ENCODE measurements at places on chromosomes 3 and 15.

DNA sequence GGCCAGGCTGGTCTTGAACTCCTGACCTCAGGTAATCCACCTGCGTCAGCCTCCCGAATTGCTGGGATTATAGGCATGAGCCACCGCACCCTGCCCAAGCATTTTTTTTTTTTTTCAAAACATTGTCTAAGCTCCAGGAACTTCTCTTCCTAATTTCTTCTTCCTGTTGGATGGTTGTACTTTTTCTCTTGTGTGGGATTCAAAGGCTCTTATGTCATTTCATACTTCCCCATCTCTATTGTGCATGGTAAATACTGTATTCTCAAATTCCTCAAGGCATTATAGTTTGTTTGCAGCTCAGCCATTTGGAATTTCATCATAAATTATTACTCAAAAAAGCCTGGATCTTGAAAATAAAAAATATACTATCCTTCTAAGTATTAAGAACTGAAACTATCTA is 199.1 kb upstream of the GADL1 start:
- DNase-seq, result no peak

DNA sequence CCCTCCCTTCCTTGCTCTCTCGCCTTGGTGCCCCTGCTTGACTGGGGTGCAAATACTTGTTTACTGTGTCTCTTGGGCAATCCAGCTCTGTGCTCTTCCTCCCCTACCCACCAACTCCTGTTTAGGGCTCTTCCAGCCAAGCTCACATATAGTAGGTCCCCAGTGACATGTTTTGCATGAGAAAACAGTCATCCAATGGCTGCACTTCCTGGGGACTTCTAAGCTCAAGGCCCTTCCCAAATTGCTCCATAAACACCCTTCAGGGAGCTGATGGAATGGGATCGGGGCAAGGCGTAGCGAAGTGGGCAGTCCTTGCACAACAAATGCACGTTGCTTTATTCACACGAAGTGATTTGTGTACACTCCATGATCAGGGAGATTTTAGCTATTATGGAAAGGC is 9.4 kb upstream of the COPG1 start:
- DNase-seq, result no peak

GRCh38 chr3:57164217-57164656 is 916 bp downstream of the IL17RD start:
- DNase-seq, result no peak

GRCh38 chr15:64100958-64101357 is 5.2 kb downstream of the SNX1 start:
- DNase-seq, result no peak

GRCh38 chr15:41546851-41547786 is 3.1 kb upstream of the RPAP1 start:
- no peak for DNase-seq

DNA sequence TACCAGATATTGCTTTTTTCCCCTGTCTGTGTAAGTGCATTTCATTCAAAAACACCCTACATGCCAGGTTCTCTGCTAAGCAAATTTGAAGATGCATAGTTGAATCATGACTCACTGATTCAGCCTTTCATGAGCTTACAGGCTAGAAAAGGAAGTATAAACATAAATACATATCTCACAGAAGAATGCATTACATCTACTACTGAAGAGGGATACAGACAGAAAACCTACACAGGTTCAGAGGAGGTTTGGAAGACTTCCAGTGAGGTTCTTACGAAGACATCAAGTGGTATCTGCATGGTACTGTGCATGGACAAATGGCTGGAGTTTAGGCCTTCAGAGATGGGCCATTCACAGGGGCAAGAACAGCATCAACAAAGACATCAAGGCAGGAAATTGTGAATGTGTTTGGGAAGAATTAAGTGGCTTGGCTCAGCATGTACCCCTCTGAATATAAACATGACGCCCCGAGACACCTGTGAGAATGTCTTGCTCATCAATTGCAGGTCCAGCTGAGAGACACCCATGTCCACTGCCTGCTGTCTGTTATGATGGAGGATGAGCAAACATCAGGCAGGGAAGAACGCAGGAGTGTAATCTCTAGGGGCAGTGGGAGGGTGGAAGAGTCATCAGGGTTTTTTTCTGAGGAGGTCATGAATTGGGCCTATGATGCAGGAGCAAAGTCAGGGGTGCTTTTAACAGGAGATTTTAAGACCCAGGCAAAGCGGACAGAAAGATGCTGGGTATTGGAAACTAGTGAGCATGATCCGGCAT is 105.1 kb upstream of the GALNT15 start:
- no peak for DNase-seq

GRCh38 chr3:46831316-46831715 is 31.9 kb downstream of the MYL3 start:
- no peak for DNase-seq

DNA sequence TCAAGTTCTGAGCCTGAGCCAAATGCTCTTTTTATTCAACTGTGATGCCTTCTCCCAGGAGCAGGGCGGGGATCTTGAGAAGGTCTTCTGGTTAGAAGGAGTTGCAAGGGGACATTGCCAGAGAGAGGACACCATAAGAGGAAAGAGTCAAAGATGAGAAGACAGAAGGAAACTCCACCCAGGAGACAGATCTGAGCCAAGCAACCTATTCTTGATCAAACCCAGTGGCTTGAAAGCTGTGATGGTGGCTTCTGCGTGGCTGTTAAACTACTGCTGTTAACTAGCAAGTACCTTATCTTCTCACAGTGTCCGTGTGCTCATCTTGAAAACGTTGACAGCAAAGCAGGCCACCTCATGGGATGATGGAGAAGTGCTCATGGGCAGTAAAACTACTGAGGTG is 19.8 kb upstream of the AGBL1 start:
- no peak for DNase-seq

GRCh38 chr15:71290002-71290401 is 174.7 kb downstream of the THSD4 start:
- no peak for DNase-seq

GRCh38 chr3:171206283-171206682 is 179.8 kb upstream of the SLC2A2 start:
- no peak for DNase-seq

- no peak for DNase-seq
These were observed 11.2 kb upstream of the SUMF1 start for GRCh38 chr3:4478261-4478660.

- DNase-seq, result no peak
These were observed 4.6 kb upstream of the SOX14 start for GRCh38 chr3:137759505-137759904.

DNA sequence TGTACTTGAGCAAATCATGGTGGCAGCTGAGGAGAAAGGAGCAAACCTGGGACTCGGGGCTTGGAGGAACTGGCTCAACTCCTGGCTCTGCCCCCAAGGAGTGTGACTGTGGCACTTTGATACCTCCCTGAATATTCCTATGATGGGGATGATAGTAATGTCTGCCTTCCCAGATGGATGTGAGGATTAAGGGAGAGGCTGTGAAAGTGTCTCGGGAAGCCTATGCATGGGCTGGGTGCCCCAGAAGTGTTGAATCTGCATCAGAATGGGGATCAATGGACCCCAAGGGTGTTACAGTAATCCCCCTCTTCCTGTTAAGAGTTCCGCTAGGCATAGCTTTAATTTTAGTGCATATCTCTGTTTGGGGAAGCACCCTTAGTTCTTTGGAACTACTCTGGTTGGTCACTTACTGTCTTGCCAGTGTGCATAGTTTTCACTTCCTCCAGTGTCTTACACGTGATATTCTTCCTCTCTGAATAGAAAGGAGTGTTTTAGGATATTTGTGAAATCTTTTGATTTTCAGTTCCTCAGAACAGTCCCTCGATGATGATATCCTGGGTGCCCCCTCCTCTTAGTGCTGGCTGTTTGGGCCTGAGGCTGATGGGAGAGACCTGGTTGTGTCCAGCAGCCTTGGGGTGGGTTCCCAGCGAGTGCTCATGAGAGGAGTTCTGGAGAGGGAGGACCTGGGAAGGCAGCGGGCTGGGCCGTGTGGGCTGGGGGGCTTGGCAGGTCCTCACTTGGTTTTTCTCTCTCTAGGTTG is 97.5 kb downstream of the CHDH start:
- DNase-seq, result no peak

DNA sequence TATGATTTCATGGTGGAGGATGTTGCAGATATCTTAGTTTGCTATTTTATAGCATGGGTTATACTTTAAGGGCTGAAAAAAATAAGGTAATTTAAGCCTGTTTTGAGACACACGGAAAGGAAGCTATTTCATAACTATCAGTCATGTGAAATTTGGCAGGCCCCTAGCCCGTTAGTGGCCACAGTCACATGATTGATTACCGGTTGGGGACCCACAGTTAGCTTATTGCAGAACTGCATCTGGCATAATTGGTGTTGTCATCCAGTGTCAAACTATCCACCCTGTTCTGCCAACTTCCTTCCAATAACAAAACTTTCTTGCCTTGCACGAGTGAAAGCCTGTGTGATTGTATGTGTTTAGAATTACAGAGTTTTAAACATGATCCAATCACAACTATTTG is 35.2 kb downstream of the FNDC3B start:
- DNase-seq, result no peak

GRCh38 chr3:14587740-14588360 is 47.7 kb upstream of the GRIP2 start:
- DNase-seq, result no peak

GRCh38 chr15:89175617-89176191 is 45.7 kb downstream of the RLBP1 start:
- no peak for DNase-seq

- DNase-seq, result no peak
These were observed 7.7 kb downstream of the SLCO3A1 start for GRCh38 chr15:91861223-91861622.

- DNase-seq, result no peak
These were observed 253.2 kb upstream of the UBE2E1 start for GRCh38 chr3:23552506-23552905.

DNA sequence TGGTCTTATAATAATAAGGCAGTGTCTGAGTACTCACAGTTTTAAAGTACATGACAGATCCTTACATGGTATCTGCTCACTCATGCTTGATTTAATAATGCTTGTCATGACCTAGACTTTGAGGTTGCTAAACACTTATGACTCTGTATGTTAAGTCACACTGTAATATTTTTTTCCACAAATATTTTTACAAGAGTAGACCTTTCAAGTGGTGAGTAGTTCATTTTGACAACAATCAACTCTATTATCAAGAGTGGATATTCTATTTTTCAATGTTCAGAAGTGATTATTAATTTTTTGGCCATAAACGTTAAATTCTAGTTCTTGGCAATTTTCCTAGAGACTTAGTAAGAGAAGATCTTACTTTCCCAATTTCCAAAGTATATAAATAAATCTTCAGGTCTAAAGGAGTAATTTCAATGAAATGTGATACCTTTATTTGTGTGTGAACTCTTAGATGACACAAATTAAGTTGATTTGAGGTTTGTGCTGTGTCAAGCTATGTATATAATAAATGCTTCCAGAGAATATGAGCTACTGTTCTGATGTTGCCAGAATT is 104.5 kb downstream of the NLGN1 start:
- no peak for DNase-seq

DNA sequence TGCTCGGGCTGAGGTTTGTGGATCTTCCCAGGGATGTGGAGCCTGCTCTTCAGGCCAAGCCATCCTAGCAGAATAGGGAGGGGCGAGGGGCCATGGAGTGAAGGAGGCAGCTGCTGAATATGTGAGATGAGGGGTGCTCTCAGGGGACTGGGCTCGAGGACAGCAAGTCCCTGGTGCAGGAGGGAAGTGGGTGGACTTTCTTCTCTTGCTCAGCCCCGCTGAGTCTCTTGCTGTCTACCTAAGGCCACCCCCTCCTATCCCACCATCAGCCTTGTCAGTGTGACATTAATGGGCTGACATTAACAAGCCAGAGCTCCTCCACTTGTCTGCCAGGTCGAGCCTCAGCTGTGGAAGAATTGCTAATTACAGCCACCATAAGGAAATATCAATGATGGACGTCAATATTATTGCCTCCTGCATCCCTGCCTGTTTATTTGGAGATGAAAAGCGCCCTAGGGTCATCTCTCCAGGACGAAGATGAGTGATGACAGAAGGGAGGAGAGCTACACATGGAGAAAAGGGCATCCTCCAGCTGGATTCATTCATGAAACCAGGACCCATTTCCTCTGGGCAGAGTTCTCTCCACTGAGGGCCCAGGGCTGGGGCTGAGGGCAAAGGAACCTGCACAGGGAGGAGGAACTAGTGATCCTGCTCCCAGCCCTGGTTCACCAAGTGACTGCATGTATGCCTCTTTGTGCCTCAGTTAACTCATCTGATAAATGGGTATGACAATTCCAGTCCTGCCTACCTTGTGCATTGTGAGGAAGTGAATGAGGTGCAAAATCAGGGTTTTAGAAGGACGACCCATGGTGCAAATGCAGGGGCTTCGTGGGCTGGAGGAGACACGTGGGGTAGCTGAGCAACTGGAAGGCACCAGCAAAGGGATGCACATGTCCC is 34.9 kb upstream of the LINGO1 start:
- no peak for DNase-seq

GRCh38 chr3:130291148-130291547 is 54.3 kb upstream of the COL6A5 start:
- no peak for DNase-seq

DNA sequence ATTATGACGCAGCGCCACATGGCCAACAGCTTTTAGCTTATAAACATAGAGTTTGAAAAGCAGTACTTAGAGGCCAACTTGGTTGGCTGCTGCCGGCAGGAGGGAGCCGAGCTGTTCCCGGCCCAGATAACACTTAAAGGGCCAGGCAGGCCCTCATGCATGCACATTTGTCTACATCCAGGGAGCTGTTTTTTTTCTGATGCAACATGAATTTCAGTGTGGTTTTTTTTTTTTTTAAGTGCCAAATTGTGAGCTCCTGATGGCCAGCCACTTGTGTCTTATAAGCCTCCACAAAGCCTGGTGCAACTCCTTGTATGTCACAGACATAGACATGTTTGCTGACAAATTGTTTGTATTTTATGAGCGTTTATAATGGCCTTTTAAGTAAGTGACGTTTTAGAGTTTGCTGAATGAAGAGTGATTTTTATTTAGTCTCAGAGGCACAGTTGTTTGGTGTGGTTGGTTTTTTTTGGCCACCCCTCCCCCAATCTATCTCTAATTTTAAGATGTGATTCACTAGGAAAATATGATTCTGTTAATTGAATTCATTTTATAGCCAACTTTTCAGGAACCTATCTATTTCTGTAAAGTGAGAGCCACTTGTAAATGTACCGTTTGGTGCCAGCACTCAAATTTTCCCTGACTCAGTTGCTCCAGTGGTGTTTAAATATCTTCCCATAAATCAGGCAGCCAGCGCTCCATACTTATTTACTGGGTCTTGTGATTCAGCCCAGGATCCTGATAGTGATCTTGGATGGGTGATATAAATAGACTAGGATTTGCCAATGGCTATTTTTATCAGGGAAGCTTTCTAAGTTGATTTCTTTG is 134.3 kb downstream of the VGLL4 start:
- no peak for DNase-seq

DNA sequence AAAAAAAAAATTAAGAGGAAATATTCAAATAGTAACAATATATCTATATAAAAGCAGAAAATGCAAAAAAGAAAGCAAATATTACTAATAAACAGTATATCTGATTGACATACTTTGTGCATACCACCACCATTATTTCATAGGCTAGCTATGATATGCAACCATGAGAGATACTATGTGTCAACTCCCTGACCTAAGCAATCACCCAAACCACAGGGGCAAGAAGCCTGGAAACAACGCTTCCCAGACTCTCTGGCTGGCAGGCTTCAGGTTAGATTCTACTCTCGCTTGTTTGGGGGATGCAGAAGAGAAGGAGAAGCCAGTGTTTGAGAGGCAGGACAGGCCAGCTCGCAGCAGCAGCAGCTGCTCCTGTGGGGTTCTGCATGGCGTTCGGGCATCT is 169.3 kb upstream of the TPM1 start:
- DNase-seq, result no peak

All from activated T-helper 1 cell treated with anti-CD3 and anti-CD28 coated beads, Interleukin-2, amount 50 U/mL, for 16 hours (primary cell).